ENCODE measurements at places on chromosomes 1 and 21.

DNA sequence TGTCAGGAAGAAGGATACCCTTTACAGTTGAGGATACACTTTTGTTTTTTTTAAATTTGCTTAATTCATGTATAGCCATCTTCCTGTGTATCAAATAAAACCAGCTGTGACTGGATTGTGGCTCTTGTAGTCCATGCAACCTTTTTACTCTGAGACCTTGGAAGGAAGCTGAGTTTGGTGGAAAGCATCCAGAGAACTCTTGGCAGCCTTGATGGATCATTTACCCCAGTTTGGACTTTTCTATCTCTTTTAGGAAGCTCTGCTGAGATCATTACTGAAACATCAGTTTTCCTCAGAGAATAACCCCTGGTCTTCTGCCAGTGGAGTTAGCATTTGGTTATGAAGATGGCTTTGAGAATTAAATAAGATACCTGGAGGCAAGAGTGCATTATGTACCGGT lies 21.2 kb upstream of the APOBEC4 start:
- DNase-seq, result peak; percentile 81

DNA sequence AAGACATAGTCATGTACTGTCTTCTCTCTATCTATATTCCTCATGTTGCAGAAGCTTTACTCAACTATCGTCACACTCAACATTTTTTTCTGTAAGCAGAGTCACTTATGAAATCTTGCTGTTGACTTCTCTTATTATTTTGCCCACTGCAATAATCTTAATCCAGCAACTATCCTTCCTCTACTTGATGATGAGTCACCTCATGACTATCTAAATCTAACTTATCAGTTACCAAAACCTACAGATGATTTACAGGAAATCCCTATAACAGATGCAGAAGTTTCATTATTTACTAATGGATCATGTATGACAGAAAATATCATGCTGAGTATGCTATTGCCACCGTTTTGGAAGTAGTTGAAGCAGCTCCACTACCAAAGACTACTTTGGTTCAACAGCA lies 378.9 kb downstream of the DUSP10 start:
- DNase-seq, result no peak

GRCh38 chr1:15083578-15083977 lies 70.0 kb upstream of the TMEM51 start:
- DNase-seq, result no peak

GRCh38 chr1:115280064-115280463 lies 58.0 kb downstream of the NGF start:
- DNase-seq, result peak; percentile 62

- DNase-seq, result no peak
These were observed 62.4 kb upstream of the DIRAS3 start for GRCh38 chr1:68112835-68113243.
